ENCODE measurements at places on chromosomes 5 and 9.

GRCh38 chr9:13174906-13175639 is 104.4 kb downstream of the MPDZ start:
- DNase-seq = no peak

DNA sequence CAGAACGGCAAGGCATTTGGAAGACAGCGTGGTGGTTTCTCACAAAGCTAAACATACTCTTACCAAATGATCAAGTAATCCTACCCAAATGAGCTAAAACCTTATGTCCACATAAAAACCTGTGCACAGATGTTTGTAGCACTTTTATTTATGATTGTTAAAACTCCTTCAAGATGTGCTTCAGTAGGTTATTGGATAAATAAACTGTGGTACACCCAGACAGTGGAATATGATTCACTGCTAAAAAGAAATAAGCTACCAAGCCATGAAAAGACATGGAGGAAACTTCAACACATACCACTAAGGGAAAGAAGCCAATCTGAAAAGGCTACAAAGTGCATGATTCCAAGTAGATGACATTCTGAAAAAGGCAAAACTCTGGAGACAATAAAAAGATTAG is 94.2 kb downstream of the FOXD1 start:
- DNase-seq = no peak

GRCh38 chr5:147784146-147784987 is 1.8 kb upstream of the JAKMIP2 start:
- no peak for DNase-seq

DNA sequence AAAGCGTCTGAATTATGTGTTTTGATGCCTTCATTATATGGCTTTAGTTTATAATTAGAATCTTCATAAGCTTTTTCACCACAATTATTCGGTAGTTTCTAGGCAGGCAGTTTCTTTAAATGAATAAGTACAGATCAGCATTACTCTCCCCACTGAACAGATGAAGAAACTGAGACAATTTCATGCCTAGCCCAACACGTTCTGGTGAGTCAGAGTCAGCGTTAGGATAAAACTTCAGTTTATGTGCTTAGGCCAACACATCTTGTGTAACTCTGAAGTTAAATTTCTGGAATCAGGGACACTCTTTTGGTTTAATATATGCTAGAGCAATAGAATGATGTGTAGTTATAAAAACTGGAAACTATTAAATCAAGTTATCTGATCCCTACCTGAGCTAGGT is 186.7 kb upstream of the ELL2 start:
- no peak for DNase-seq

DNA sequence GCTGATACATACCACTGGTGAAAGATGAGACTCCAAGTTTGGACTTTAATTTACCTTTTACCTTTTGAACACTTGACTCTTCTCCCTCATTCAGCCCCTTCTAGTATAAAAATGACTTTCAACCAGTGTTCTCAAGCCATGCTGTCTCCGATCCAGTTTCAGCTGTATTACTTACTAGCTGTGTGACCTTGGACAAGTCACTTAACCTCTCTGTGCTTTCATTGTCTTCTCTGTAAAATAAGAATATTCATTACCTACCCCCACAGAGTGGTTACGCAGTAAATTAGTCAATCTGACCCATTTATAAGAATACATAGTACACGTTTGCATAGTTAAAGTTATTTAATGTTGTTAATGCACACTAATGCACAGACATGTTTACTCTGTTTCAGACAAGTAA is 12.6 kb upstream of the CEMIP2 start:
- no peak for DNase-seq
